Fibroblast of the aortic adventitia (primary cell): ENCODE measurements at places on chromosomes 13 and 19.
A peak's percentile ranks its signal among the peaks of the same experiment; 100 is the strongest.

- no peak for DNase-seq
Measured at GRCh38 chr19:55855160-55855559, 18.8 kb downstream of the NLRP4 start.

- DNase-seq: peak; percentile 4
Measured at GRCh38 chr19:33621811-33622504, at the start of gene CHST8. CHST8 (plus strand) TSS chr19:33621953; CDS start chr19:33689262, 67,309 bp downstream.

- DNase-seq: no peak
Measured at GRCh38 chr13:39956036-39956435, 300.6 kb downstream of the COG6 start.

DNA sequence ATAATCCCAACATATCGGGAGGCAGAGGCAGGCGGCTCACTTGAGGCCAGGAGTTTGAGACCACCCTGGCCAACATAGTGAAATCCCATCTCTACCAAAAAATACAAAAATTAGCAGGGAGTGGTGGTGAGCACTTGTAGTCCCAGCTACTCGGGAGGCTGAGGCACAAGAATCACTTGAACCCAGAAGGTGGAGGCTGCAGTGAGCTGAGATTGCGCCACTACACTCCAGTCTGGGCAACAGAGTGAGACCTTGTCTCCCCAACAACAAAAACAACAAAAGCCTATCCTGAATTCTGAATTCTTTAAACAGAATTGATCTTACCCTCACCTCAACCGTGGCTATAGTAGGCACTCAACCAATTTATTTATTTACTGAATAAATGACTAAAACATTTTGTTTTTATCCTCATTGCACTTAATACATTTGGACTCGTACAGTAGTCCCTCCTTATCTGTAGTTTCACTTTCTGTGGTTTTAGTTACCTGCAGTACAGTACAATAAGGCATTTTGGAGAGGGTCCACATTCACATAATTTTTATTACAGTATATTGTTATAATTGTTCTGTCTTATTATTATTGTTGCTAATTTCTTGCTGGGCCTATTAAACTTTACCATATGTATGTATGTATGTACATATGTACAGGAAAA lies 98.8 kb downstream of the TBC1D4 start:
- DNase-seq: no peak
